Stimulated activated naive CD4-positive, alpha-beta T cell treated with Interleukin-2 at 50 U/mL for 16 hours (primary cell): ENCODE measurements at places on chromosomes 6 and 20.

DNA sequence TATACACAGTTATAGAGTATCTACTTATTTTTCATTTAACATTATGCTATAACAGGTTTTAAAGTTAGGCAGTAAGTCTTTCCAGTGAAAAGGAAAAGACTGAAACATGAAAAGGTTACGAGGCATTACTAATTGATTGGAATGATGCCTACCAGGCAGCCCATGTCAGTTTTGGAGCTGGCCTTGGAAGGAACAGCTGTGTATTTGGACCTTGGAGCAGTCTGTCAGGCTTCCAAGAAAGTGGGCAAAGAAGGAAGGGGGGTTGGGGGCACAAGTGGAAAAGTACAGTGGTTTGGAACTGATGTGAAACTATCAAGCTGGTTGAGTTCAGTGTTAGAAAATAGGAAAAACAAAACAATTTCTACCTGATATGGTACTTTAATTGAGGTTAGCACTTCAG is 41.7 kb downstream of the SLC16A10 start:
- no peak for DNase-seq

- DNase-seq: no peak
Observed at GRCh38 chr6:112308476-112308875, 38.7 kb upstream of the RFPL4B start.

- DNase-seq: no peak
Observed at GRCh38 chr6:31397901-31398525, 5.4 kb upstream of the MICA start.

DNA sequence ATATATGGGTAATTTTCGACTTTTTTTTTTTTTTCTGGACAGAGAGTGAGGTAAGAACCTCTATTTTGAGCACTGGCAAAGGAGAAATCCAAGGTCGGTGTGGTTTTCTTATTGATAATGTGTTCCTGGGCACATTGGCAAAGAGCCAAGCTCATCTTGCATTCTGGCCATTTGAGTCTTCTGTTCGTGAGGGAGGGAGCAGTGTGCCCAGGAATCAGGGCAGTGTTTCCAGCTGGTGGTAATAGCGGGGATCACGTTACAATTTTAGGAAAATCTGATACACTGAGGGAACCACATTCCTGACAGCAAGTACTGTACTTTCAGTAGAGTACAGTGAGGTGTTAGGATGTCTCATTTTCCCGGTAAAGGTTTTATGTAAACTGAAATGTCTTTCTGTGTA is 442.3 kb upstream of the MAP3K7 start:
- DNase-seq: no peak

GRCh38 chr20:38840894-38841470 is 35.5 kb downstream of the PPP1R16B start:
- DNase-seq: no peak

GRCh38 chr6:71454056-71454455 is 165.4 kb downstream of the OGFRL1 start:
- no peak for DNase-seq

DNA sequence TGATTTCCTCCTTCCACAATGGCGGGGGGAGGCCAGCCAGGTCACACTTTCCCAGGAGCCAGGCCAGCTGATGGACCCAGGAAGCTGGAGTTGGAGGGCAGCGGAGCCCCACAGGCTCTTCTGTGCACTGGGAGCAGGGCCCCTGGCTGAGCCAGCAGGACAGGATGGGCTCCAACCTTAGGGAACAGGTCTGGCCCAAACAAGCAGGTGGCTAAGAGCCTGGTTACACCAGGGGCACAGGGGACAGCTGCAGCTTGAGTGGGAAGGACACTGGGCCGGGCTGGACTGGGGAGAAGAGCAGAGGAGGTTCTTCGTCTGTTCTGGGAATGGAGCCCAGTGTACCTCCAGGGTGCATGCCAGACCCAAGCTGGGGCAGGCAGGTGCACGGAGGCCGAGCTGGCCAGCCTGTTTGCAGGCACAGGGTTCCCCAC is 102.3 kb downstream of the DLL1 start:
- no peak for DNase-seq

- DNase-seq: no peak
Observed at GRCh38 chr6:22929311-22929985, 360.1 kb downstream of the HDGFL1 start.

DNA sequence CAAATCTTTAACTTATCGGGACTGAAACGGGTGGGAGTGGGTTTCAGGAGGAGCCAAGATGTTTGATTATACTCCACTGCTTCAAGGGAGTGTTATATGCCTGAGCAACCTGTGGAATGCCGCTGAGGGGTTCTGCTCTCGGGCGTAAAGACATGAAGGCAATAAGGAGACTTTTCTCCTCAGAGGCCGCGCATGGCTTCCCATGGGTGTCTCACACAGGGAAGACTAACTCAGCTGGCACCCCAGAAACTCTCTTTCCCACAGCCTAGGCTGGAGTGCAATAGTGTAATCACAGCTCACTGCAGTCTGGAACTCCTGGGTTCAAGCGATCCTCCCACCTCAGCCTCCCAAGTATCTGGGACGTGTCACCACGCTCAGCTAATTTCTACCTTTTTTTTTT is 5.1 kb upstream of the C20orf141 start:
- no peak for DNase-seq

DNA sequence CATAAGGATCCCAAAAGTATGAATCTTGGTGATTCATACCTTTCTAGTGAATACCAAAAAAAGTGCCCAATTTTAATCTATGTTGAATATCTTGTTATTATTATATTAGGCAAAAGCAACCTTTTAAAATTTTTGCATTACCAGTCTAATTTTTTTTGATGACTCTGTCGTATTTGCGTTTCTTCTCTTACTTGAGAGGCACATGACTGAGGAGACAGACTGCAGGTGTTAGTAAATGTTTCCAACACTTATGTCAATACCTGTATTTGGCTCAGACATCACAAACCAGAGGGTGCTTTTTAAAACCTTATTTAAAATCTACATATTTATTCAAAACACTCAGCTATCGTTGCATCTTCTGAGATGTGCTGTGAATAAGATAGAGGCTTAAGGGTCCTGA is 27.1 kb downstream of the ID4 start:
- DNase-seq: no peak

DNA sequence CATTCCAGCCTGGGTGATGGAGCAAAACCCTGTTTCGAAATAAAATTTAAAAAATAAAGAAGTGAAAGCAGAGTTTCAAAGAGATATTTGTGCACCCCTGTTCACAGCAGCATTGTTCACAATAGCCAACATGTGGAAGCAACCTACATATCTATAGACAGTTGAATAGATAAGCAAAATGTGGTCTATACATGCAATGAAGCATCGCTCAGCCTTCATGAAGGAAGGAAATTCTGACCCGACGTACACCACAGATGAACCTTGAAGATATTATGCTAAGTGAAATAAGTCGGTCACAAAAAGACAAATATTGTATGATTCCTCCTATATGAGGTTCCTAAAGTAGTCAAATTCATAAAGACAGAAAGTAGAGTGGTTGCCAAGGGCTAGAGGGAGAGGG is 6.5 kb upstream of the NCOA6 start:
- DNase-seq: no peak

- no peak for DNase-seq
Observed at GRCh38 chr6:135902756-135903331, 51.3 kb downstream of the PDE7B start.

DNA sequence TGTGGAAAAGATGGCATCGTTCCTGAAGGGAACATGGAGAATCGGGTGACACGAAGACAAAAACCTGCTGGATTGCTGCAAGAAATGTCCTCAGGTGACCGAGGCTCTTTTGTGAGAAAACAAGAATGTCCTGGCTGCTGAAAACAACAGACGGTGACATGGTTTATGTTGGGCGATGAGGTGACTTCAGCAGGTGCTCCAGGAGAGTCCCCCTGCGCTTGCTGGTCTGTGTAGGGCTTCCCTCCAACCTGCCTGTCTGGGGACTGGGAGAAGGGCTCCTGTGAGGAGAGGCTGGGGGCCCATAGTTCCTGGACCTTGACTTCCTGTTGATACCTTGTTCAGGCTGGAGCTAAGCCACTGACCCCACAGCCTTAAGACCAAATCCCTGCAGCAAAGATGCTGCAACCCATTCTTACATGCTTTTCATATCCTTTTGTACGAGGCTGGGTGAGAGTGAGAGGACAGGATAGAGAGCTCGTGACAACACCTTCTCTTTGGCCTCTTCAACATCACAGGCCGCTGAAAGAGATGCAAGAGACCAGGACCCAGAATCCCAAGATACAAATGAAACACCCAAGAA is 134.8 kb downstream of the CD83 start:
- DNase-seq: no peak

DNA sequence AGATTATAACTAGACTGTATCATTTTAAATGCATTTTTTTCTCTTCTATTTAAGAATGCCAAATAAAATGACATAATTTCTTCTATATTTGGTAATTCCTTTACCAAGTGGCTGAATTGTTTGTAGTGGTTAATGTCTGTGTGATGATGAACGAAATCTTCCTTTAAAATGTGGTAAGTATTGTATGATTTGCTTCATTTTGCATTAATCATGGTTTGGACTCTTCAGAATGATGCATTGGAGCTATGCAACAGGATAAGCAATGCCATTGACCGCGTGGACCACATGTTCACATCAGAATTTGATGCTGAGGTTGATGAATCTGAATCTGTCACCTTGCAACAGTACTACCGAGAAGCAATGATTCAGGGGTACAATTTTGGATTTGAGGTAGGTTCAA is 99.6 kb downstream of the MAP3K4 start:
- no peak for DNase-seq

DNA sequence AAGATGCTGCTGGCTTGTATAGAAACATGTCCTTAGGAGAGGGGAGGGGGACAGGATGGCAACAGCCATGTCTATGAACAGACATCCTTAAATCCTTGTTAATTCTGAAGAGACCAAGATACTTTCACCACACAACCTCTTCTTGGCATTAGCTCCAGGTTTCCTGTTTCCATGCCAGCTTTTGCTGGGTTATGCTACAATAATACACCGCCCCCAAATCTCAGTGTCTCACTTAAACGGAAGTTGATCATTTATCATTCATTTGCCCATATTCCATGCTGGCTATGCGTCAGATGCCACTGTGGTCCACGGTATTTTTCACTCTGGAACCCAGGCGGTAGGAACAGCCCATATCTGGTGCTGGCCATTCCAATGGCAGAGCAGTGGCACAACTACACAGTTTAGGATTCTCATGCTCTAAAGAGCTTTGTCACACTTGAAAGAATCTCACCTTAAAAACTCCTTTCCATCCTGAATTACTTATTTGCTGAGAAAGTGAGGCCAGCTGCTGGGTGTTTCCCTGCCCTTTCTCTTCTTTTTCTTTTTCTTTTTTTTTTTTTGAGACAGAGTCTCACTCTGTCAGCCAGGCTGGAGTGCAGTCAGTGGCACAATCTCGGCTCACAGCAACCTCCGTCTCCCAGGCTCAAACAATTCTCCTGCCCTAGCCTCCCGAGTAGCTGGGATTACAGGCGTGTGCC is 3.7 kb upstream of the RNASET2 start:
- DNase-seq: no peak

DNA sequence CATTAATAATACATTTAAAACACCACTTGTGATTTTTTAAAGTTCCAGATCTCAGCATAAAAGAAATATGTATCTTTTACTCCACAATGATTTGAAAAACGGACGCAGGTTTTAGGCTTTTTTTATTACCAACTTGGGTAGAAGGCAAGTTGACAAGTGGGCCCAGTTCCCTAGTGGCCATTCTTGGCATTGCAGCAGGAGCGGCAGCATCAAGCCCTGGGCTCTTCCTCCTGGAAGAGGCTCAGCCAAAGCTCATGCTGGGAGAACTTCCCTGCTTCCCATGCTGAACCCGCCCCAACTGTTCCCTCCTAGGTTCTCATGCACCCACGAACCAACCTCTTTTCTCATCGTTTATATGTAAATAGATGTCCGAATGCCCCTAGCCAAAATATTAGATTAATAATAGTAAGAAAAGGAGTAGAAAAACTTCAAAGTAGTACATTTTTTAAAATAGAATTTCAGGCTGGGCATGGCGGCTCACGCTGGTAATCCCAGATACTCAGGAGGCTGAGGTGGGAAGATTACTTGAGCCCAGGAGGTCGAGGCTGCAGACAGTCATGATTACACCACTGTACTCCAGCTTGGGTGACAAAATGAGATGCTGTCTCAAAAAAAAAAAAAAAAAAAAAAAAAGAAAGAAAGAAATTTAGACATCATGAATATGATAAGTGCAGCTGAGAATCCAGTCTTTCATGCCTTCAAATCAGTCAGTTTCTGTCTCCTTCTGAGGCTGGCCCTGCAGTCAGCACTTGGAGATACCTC is 18.2 kb upstream of the MYB start:
- peak; percentile 12 for DNase-seq

GRCh38 chr20:54123587-54124180 is 50.1 kb downstream of the CYP24A1 start:
- DNase-seq: no peak

- no peak for DNase-seq
Observed at GRCh38 chr20:63234693-63235398, 859 bp upstream of the BIRC7 start.

GRCh38 chr20:45848421-45848820 is 8.8 kb downstream of the ACOT8 start:
- no peak for DNase-seq

GRCh38 chr6:7673063-7673536 is 52.8 kb upstream of the BMP6 start:
- DNase-seq: no peak

- DNase-seq: no peak
Observed at GRCh38 chr6:110392727-110393126, 22.6 kb downstream of the DDO start.

- DNase-seq: no peak
Observed at GRCh38 chr6:166673309-166673708, 46.3 kb upstream of the RPS6KA2 start.

DNA sequence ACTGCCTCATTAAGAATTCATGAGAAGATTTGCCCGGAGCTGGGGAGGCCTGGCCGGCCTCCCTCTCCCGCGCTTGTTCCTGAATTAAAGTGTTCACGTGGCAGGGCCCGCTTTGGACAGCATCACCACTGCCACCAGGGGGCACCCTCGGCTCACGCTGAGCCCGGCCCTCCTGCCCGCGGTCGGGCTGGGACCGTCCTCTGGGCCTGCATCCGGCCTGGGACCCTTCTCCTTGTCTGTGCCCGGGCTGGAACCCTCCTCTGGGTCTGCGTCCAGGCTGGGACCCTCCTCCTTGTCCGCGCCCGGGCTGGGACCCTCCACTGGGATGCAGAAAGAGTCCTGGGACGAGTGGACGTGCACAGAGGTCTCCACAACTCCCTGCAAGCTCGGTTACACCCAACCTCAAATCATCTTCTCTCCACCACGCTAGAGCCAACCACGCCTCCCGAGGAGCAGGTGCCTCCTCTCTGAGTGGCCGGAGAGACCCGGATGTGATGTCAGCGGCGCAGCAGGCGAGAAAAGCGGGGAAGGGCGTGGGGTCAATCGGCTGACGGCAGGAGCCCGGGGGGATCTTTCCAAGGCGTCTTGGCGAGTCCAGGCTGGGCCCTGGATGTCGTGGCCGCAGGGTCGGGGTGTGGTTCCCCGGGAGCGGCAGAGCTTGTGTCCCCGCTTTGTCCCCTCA is 50.9 kb upstream of the DACT2 start:
- DNase-seq: peak; percentile 14

- no peak for DNase-seq
Observed at GRCh38 chr20:58803533-58803932, 47.2 kb downstream of the GNAS-AS1 start.

GRCh38 chr20:31542201-31542842 is 28.1 kb downstream of the HM13 start:
- no peak for DNase-seq
